Left lung (tissue), 14 donors: ENCODE measurements at places on chromosomes 11 and 22.

- no peak for DNase-seq
Observed at GRCh38 chr11:129489249-129489648, 113.6 kb downstream of the BARX2 start.

DNA sequence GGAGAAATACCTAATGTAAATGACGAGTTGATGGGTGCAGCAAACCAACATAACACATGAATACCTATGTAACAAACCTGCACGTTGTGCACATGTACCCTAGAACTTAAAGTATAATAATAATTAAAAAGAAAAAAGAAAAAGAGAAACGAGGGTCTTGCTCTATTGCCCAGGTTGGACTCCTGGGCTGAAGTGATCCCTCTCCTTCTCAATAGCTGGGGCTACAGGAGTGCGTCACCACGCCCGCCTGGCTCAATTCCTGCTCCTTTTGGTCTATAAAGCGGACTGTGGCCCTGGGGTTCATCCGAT lies 521 bp upstream of the PTS start:
- DNase-seq = no peak

DNA sequence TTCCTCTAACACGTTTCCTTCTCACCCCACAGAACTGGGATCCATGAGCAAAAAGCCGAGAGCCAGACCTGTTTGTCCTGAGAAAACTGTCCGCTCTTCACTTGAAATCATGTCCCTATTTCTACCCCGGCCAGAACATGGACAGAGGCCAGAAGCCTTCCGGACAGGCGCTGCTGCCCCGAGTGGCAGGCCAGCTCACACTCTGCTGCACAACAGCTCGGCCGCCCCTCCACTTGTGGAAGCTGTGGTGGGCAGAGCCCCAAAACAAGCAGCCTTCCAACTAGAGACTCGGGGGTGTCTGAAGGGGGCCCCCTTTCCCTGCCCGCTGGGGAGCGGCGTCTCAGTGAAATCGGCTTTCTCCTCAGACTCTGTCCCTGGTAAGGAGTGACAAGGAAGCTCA lies 24.0 kb downstream of the CD5 start:
- DNase-seq = no peak

GRCh38 chr22:28249402-28249801 lies 330.3 kb upstream of the PITPNB start:
- no peak for DNase-seq

DNA sequence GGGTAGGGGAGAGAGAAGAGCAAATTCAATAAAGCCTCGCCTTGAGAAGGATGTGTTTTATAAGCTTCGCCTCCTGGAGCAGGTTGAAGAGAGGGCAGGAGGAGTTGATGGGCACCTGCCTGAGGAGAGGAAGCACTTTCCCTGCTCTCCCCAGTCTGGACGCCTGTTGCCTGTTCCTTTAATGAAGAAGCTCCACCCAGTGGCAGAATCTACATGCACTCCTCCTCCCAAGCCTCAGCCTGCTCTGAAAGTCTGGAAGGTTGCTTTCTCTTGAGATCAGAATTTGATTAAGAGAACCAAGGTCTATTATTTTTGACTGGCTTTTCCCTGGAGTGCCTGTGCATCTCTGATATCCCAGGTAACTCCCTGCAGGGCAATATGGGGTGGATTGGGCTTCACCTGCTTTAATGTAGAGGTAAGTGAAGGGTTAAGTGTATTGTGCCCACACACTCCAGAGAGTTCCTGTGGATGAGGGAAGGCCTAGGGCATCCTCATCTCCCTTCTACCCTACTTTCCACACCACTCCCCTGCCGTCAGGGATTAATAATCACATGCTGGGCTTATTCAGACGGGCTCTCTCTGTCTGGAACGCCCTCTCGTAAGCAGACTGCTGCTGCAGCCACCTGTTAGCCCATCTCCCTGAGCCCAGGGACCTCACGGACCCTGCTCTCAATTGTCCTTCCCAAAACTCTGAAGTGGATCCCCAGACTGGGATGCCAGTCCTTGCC lies 22.3 kb downstream of the NTM start:
- DNase-seq = no peak

- no peak for DNase-seq
Observed at GRCh38 chr22:39967996-39968972, 8.1 kb downstream of the TMA7B start.

DNA sequence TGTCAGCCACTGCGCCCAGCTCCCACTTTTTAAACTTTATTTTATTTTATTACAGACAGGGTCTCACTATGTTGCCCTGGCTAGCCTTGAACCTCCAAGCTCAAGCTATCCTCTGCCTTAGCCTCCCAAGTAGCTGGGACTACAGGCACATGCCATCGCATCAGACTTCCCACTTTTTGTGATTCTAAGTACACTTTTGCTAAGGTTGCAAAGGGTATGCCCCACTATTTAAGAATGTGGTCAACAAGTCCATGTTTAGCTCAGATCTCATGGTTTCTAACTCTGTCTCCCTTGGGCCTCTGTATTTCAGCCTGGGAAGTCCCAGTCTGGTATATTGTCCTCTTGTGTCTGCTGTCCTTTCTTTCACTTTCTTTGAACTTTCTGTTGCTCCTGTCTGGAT lies 35.3 kb downstream of the EXPH5 start:
- no peak for DNase-seq

- DNase-seq = no peak
Observed at GRCh38 chr11:102780491-102780918, at the start of gene MMP10. Gene MMP10 (minus strand): TSS chr11:102780628. CDS start chr11:102780591, 37 bp downstream.

- DNase-seq = no peak
Observed at GRCh38 chr11:68354148-68354872, 41.9 kb downstream of the LRP5 start.

- no peak for DNase-seq
Observed at GRCh38 chr11:106156290-106156937, 79.0 kb downstream of the AASDHPPT start.
